ENCODE measurements at places on chromosomes 13 and 19.
A peak's percentile ranks its signal among the peaks of the same experiment; 100 is the strongest.

- DNase-seq = no peak
Observed at GRCh38 chr19:6076675-6077463, 33.4 kb downstream of the RFX2 start.

DNA sequence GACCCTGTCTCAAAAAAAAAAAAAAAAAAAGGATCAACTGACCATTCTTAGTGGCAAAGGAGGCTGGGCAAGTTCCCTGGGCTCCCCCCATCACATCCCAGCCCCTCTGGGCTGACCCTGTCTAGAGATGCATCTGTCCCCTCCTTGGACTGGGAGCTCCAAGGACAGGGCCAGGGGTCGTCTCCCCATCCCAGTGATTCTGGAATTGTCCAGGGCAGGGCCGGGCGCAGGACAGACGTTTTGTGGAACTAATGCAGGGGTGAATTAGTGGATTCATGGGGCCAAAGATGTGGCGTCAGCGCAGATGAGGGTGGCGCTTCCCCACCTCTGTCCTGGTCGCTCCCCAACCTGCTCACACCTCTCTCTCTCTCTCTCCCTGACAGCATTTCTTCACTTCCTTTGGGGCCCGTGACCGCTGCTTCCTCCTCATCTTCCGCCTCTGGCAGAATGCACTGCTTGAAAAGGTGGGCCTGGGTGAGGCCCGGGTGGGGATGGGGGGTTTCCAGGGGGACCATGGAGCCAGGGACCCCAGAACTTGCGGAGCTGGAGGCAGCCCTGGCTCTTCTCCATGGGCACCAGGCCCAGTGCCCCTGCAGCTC is 11.1 kb downstream of the GRAMD1A start:
- DNase-seq = no peak

GRCh38 chr13:76164290-76164689 is 528.2 kb downstream of the LMO7 start:
- DNase-seq = no peak

DNA sequence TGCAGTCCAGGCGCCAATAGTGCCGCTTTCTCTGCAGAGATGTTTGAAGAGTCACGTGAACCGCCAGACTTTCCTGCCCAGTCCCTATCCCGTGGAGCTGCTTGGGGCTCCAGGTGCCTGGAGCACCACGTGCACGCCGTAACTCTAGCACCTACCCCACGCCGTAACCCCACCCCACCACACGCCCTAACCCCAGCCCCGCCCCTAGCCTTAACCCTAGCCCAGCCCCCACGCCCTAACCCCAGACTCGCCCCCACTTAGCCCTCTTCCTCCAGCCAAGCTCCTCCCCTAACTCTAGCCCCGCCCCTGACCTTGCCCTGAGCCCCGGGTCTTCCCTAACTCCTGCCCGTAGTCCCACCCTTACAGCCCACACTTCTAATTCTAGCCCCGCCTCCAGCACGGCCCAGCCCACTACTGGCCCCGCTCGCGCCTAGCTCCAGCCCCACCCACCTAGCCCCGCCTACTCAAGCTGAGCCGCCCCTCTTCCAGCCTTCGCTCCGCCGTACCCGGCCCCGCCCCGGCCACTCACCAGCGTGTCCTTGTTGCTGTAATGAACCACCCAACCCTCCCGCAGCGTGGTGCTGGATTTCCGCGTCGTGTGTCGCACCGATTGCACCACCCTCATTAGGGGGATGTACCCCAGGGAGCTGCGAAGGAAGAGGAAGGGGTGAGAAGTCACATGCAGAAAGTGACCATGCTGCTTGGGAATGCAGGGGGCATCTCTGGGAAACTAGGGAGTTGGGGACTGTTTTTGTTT is 19.5 kb downstream of the PRKD2 start:
- DNase-seq = peak; percentile 56

DNA sequence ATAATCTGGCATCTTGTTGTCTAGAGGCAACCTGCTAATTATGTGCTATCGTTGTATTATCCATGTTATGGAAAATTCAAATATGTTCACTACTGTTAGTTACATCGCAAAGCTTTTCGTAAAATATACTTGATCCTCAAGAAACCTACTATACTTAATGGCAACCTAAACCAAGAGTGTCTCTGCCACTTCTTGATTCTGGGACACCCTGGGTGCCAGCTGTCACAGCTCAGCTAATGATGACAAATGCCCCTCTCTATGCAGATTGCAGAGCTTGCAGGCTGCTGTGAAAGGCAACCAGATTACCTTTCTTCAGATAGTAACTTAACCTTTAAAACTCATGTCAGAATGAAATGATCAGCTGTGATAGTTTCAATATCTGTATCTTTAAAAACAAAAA is 8.9 kb upstream of the MAB21L1 start:
- DNase-seq = no peak

DNA sequence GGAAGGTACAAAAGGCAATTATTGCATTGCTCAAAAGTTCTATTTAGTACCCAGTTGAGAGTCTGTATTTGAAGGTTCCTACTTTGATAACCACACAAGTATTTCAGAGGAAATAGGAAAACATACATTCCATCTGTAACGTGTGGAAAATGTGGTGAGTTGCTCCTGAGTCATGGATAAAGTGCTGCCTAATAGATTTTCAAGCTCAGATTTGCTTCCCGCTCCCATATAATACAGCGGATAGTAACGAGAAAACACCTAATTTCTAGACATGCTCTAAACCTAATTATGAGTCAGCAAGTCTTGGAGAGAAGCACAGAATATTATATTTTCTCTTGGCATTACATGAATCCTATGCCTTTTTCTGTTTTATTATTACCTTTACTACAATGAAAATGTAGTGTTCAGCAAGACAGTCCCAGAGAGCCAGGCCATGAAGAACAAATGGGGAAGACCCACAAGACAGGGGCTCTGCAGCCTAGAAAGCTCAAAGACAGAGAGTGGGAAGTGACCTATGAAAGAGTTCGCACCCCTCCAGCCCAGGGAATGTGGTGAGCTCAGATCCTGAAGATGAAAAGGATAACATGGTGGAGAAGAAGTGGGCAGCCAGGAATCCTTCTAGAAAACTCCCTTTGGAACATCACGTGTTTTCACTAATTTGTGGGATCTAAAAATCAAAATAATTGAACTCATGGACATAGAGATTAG is 116.1 kb downstream of the STARD13 start:
- no peak for DNase-seq

- DNase-seq = no peak
Observed at GRCh38 chr13:74919914-74920313, 562.1 kb downstream of the TBC1D4 start.

DNA sequence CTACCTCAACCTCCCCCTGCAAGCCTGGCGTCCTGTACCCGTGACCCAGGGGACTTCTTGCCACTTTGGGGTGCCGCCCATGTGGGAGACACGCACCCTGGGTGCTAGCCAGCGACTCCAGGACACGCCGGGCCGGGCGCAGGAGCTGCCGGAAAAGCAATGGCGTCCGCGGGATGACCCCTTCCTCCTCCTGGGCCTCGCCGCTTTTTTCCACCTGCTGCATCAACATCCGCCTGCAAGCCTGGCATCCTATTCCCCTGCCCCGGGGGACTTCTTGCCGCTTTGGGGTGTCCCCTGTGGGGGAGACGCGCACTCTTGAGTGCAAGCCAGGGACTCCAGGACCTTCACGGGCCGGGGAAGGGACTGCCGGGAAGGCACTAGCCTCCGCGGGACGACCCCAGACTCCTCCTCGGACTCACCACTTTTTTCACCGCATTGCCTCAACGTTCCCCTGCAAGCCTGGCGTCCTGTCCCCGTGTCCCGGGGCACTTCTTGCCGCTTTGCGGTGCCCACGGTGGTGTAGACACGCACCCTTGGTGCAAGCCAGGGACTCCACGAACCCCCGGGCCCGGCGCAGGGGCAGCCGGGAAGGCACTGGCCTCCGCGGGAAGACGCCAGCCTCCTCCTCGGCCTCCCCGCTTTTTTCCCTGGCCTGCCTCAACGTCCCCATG is 237.8 kb downstream of the TUBA3C start:
- DNase-seq = no peak

GRCh38 chr19:55158848-55159749 is 1.6 kb upstream of the TNNI3 start:
- DNase-seq = peak; percentile 44

GRCh38 chr13:100483841-100484381 is 104.7 kb downstream of the GGACT start:
- no peak for DNase-seq

GRCh38 chr19:54247106-54247930 is 4.7 kb upstream of the LILRA6 start:
- DNase-seq = no peak

- DNase-seq = no peak
Observed at GRCh38 chr19:37593996-37594303, 642 bp downstream of the ZNF571 start.

DNA sequence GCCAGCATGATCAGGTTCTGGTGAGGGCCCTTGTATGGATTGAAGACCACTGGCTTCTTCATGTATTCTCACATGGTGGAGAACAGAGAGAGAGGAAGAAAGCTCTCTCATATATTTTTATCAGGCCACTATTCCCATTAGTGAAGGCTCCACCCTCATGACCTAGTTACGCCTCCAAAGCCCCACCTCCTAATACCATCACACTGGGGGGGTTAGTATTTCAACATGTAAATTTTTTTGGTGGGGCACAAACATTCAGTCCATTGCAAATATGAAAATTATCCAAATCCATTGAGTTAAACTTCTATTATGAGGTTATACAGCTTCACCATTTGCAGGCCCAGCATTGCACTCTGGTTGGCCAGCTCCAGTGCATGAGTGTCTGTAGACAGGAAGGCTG is 33.2 kb upstream of the RBM26 start:
- DNase-seq = no peak

DNA sequence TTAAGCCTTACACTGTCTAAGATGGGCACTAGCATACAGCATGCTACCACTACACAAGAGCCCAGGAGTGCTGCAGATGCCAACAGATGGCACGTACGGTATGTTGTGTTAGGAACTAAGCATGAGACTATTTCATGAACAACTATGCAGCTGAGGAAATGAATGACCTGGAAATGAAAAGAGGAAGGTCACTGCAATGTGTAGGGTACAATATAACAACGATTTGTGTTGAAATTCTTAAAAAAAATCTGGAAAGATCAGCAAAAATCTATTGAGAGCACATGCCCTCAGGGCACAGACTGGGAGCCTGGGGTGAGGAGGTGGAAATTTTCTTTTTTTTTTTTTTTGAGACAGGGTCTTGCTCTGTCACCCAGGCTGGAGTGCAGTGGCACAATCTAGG is 14.4 kb downstream of the HAUS8 start:
- DNase-seq = no peak

- no peak for DNase-seq
Observed at GRCh38 chr13:60351326-60351725, 45.7 kb upstream of the TDRD3 start.

GRCh38 chr13:46126552-46127357 is 21.9 kb upstream of the CPB2 start:
- peak; percentile 77 for DNase-seq

DNA sequence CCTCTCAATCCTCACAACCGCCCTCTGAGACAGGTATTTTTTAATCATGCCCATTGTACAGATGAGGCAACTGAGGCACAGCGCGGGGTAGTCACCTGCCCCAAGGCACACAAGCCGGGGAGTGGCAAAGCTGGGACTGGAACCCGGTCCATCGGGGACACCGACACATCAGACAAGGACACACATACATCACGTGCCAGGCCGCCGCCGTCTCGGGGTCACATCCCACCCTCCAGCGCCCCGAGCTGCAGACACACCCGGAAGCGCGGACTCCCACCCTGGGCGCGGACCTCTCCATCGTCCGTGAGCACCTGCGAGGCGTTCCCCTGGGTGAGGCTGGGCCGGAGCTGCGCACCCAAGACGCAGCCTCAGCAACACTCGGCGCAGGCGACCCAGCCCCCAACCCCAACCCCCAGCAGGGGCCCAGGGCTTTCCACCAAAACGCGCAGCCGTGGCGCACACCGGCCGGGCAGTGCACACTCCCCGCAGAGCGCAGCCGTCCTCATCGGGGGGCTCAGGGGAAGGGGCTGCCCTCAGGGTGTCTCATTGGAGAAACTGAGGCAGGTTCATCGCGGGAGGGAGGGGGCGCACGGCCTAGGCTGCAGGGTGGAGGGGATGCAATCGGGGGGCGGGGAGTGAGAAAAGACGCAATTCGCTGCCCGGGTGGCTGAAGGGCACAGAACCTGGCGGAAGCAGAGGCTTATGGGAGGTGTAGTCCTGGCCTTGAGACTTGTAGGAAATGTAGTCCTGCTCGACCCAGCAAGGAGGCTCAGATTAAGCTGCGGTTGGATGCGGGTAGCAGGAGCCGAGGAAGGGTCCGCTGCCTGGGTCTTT is 1.9 kb upstream of the LMTK3 start:
- DNase-seq = peak; percentile 80

- no peak for DNase-seq
Observed at GRCh38 chr13:75071395-75071794, 410.6 kb downstream of the TBC1D4 start.

DNA sequence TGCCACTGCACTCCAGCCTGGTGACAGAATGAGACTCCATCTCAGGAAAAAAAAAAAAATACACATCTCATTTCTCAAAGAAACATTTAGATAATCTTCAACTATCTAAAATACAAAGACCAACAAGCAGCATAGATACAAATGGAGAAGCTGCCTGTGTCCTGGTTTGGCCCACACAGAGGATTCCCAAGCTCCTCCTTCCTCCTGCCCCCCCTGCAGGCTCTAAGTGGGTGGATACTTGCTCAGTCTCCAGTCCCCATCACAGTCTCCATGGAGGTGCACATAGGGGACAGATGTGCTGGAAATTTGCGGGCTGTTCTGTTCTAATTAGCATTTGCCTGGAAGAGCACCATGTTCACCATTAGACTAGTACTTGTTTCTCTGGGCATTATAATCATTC is 59.9 kb downstream of the ABCC4 start:
- no peak for DNase-seq

DNA sequence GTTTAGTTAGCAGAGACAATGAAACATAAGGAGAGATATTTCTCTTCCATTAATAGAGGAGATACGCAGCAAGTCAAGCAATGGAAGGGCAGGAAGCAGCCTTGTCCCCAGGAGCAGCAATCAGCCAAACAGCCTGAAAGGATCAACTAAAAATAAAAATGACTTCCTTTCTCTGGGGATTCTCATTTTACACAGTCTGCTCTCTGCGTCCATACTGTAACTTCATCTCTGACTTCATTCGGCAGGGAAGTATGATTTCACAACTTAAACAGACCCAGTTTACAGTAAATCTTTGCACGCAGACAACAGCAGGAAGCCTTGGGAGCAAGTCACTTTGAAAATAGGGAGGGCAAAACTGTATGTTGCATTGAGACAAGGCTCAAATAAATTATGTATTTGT is 826.7 kb downstream of the DIAPH3 start:
- DNase-seq = no peak

- DNase-seq = peak; percentile 33
Observed at GRCh38 chr13:77918391-77919245, at the start of gene EDNRB. Gene EDNRB (minus strand): TSS chr13:77918831. CDS start chr13:77918573, 258 bp downstream.

- DNase-seq = peak; percentile 94
Observed at GRCh38 chr13:30408319-30409101, 13.8 kb upstream of the UBE2L5 start.

GRCh38 chr13:26568132-26568815 is 10.8 kb downstream of the WASF3 start:
- no peak for DNase-seq

- peak; percentile 39 for DNase-seq
Observed at GRCh38 chr19:35462476-35462953, 14.5 kb downstream of the FFAR2 start.

- no peak for DNase-seq
Observed at GRCh38 chr19:42069619-42070351, at the start of gene GRIK5. Gene GRIK5 (minus strand): TSS chr19:42070206. CDS start chr19:42065770, 4,436 bp downstream.

- DNase-seq = no peak
Observed at GRCh38 chr19:8017808-8018207, 12.4 kb upstream of the ELAVL1 start.
